ENCODE measurements at places on chromosomes 11 and 22. TPM values are rescaled to one million over a fixed set of nuclear protein-coding genes. Genes with fewer than 3 reads are reported as not detected.

ZC3H12C gene
- total RNA-seq, result 4.5 TPM

IFT27 gene
- 17.7 TPM for total RNA-seq

UPK3A gene
- not detected for total RNA-seq

OTOG gene
- total RNA-seq, result not detected

OR4C3 gene
- total RNA-seq, result not detected
